ENCODE measurements at places on chromosomes 13 and 19.

- no peak for DNase-seq
Measured at GRCh38 chr13:26590951-26591350, 33.5 kb downstream of the WASF3 start.

DNA sequence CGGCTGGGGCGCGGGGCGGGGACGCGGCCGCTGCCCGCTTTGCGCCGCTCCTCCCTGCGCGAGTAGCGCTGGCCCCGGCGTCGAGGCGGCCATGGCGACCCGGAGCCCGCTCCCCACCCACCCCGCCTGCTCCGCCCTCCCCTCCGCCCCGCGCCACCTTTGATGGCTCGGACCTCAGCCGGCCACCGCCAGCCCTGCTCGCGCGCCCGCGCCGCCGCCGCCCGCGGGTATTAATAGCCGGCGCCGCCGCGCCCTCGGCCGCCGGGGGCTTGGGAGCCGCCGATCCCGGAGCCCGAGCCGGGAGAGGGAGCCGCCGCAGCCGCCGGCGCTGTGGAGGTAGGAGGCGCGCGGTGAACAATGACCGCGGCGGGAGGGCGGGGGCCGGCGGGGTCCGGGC, 261 bp downstream of the FARP1 start:
- DNase-seq, result no peak

DNA sequence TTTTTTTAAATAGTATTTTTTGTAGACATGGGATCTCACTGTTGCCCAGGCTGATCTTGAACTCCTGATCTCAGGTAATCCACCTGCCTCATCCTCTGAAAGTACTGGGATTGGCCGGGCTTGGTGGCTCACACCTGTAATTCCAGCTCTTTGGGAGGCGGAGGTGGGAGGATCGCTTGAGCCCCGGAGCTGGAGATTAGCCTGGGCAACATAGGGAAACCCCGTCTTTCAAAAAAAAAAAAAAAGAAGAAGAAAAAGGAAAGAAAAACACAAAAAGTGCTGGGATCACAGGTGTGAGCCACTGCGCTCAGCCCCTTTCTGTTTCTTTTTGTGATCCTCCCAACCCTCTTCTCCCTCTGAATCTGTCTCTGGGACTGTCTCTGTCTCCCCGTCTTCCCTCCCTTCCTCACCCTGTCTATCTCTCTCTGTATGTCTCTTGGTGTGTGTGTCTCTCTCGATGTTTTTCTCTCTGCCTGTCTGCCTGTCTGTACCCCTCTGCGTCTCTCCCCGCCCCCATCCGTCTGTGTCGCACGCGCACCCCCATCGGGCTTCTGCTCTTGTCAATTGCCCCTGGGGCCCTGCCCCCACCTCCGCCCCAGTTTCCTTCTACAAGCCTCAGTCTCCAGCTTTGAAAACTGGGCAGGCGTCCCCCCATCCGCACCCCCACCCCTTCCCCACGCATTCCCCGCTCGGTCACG, 540 bp upstream of the ZFP36 start:
- peak; percentile 42 for DNase-seq

DNA sequence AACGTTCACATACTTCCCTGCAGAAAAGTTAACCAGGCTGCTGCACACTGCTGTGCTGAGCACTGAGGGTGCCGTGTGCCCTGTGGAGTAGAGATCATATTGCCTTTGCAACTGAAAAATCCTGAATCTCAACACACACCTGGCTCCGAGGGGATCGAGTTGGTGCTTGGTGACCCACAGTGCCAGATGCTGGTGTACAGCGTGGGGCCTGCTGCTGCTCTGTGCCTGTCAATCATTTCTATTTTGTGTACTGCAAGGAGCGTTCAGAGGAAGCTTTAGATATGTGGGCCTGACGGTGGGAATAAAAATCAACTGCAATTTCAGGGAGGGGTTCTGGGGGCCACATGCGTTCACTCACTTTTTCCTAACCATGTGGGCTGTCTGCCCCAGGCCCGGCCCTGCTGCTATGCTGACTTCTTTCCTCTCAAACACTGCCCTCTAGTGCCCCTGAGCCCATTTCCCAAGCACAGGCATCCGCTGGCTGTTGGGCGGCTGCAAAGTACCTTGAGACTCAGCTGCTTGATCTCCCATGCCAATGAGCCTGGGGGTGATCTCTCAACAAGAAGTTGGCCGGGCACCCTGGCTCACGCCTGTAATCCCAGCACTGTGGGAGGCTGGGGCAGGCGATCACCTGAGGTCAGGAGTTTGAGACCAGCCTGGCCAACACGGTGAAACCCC, 9.7 kb upstream of the LENG8 start:
- DNase-seq, result peak; percentile 42

DNA sequence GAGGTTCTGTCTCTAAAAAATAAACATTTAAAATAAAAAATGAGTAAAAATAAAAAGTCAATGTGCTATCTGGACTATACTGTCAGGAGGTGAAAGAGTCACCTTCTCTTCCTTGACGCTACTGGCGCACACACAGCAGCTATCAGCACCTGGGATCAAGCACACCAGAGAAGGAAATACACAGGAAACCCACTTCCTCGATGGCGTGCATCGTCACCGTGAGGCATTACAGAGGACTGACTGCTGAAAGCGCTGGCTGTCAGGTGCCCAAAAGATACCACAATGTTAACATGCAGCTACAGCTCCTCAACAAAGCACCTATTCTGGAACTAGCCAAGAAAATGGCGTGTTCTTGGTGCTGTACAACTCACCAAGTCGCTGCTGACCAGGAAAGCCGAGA, 6.1 kb downstream of the SLC35E1 start:
- DNase-seq, result no peak
